ENCODE measurements at places on chromosomes 16 and 17. TPM values are rescaled to one million over a fixed set of nuclear protein-coding genes. Genes with fewer than 3 reads are reported as not detected.

The NPIPA5 gene
- 0.88 TPM for polyA plus RNA-seq

DNA sequence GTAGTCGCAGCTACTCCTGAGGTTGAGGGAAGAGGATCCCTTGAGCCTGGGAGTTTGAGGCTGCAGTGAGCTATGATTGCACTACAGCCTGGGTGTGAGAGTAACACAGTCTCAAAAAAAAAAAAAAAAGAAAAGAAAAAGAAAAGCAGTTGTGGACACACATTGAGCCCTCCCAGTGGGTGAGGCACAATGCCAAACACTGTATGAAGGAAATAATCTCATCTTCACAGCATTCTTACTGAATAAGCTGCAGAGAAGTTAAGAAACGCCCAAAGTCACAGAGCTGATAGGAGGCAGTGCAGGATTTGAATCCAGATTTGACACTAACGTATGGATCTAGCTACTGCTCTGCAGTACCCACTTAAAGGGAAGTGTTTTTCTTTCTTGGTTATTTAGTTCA, 5.9 kb upstream of the LYZL6 start:
- H3K27ac ChIP-seq: no peak overlapping the region
- H3K4me3 ChIP-seq: no peak overlapping the region
- DNase-seq: no peak
- no peaks in the 10 kb centered on the region for H3K27me3 ChIP-seq

DNA sequence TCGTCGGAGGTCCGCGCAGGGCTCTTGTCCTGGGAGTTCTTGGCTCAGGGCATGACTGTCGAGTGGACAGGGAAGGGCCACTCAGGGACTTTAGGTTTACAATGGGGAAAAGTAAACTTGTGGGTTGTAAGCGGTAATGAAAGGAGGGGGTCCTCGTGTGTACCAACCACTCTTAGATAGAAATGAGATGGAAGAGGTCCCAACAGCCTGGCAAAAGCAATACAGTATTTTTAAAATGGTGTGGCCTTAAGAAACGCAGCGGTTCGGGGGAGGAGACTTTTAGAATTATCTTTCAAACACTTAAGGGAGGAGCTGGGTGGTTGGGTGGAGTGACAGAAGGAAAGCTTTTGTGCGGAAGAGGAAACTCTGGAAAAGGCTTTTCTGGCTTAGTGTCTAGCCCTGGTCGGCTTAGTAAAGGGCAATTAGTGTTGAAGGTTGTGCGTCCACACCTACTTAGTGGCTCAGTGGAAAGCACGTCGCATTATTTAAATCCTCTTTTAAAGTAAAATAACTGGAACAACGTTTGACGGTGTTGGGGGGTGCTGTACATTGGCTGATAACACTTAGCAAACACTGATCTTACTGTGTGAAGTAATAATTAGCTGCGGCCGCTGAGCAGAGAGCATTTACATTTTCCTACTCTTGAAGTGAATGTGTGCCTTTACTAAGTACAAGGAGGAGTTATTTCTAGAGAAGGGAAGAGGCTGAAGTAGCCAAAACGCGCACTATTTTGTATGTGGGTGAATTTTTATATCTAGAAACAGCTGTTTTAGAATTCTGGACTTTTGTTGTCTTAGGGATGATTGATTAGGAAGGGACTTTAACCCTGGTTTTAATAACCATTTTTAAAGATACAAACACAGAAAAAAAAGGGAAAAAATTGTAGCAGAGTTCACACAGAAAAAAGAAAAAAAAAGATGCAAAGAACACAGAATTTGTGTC, 1.0 kb downstream of the WSB1 start:
- H3K36me3 ChIP-seq: no peaks in the 10 kb centered on the region

- no peak overlapping the region for H3K4me3 ChIP-seq
- no peaks in the 10 kb centered on the region for H3K36me3 ChIP-seq
- no peaks in the 10 kb centered on the region for H3K4me1 ChIP-seq
- H3K27me3 ChIP-seq: no peaks in the 10 kb centered on the region
Measured at GRCh38 chr16:17328932-17329331, 141.8 kb downstream of the XYLT1 start.

The CCL1 gene
- not detected for polyA plus RNA-seq

GRCh38 chr17:10266296-10266876, 68.0 kb upstream of the GAS7 start:
- H3K27me3 ChIP-seq: no peaks in the 10 kb centered on the region
- H3K36me3 ChIP-seq: no peaks in the 10 kb centered on the region
- H3K4me1 ChIP-seq: no peaks in the 10 kb centered on the region

The SLC13A2 gene
- 69.0 TPM for polyA plus RNA-seq

DNA sequence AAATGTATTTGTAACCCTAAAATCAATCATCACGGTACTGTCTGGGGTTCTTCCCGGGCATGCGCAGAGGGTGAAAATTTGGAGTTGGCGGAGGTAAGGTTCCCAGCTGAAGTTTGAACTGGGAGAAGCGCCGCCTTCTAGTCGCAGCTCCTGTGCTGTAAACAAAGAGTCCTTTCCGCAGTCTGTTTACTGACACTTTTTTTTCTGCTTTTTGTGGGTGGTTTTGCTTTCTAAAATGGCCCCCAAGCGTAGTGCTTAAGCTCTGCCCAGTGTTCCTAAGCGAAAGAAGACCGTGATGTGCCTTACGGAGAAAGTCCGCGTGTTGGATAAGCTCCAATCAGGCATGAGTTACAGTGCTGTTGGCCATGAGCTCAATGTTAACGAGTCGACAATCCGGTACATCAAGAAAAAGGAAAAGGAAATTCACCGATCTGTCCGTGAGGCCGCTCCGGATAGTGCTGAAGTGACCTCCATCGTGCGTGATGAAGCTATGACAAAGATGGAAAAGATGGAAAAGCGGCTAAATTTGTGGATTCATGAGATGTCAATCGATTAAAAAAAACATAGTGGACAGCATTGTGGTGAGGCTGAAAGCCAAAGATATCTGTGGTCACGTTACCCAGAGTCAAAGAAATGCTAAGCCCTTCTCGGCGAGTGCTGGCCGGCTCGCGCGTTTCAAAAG, 570 bp upstream of the CFDP1 start:
- DNase-seq: no peak
- H3K4me1 ChIP-seq: peaks cover 5% of the 10 kb centered on the region
- no peaks in the 10 kb centered on the region for H3K36me3 ChIP-seq
- peak overlapping the region; percentile 99 for H3K4me3 ChIP-seq

DNA sequence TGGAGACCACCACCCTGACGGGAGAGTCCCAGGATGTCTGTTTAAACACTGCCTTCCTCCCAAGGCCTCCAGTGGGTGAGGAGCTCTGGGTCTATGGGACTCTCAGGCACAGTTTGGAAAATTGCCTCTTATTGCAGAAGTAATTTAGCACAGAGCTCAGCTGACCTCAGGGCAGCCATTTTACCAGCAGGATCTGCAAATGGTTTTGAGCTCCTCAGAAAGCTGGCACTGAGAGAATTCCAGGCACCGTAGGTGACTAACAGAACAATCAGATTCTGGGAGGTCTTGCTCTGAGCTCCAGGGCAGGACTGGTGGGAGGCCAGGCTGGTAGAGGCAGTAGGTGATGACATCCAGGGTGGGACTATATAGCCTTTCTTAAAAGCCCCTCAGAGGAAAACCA, 17.3 kb upstream of the C16orf74 start:
- no peak overlapping the region for H3K27ac ChIP-seq
- no peaks in the 10 kb centered on the region for H3K27me3 ChIP-seq
- H3K4me3 ChIP-seq: no peak overlapping the region
- no peak for DNase-seq
- no peaks in the 10 kb centered on the region for H3K36me3 ChIP-seq

The MPP2 gene
- 2.7 TPM for polyA plus RNA-seq

DNA sequence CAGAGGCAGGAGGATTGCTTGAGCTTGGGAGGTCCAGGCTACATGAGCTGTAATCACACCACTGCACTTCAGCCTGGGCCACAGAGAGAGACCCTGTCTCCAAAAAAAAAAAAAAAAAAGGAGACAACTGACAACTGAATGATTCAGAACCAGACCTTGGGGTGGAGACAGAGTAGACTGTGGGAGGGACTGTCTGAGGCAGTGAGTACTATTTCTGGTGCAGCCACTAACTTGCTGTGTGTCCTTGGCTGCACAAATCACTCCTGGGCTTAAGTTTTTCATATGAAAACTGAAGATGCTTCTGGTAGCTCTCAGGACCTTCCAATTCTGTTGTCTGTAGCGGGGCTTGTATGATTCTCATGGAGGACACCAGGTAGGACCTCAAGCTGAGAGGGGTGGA, 5.8 kb downstream of the ASB16 start:
- DNase-seq: no peak
- H3K27ac ChIP-seq: no peak overlapping the region
- H3K27me3 ChIP-seq: no peaks in the 10 kb centered on the region
- H3K4me1 ChIP-seq: no peaks in the 10 kb centered on the region
- H3K4me3 ChIP-seq: no peak overlapping the region

The KRTAP9-1 gene
- not detected for polyA plus RNA-seq

DNA sequence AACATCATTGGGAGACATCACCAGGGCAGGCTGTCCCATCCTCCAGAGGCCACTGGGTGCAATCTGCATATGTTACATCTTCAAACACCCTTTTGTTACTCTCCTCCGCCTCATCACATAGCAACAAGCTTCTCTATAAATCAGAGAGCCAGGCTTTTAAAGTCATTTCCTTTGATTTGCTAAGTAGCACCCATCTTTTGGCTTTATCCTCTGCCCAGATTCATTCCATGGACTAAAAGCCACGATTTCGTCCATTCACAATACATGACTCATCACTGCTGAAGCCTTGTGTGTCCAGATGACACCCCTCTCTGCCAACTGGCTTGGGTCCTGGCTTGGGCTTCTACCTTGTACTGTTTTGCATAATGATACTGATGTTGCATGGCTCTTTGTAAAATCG, 2.0 kb upstream of the KRT38 start:
- DNase-seq: no peak
- no peaks in the 10 kb centered on the region for H3K27me3 ChIP-seq
- no peak overlapping the region for H3K4me3 ChIP-seq

- no peaks in the 10 kb centered on the region for H3K27me3 ChIP-seq
- peak; percentile 4 for DNase-seq
- no peaks in the 10 kb centered on the region for H3K36me3 ChIP-seq
- H3K27ac ChIP-seq: no peak overlapping the region
- no peak overlapping the region for H3K4me3 ChIP-seq
- H3K4me1 ChIP-seq: no peaks in the 10 kb centered on the region
Measured at GRCh38 chr17:8052256-8053252, 13.7 kb downstream of the ALOX15B start.

- no peak for DNase-seq
- no peak overlapping the region for H3K27ac ChIP-seq
- no peaks in the 10 kb centered on the region for H3K27me3 ChIP-seq
- no peak overlapping the region for H3K4me3 ChIP-seq
- no peaks in the 10 kb centered on the region for H3K36me3 ChIP-seq
- no peaks in the 10 kb centered on the region for H3K4me1 ChIP-seq
Measured at GRCh38 chr17:72501404-72502370, 380.9 kb downstream of the SOX9 start.

GRCh38 chr17:21042458-21043295, at the start of gene USP22:
Gene USP22 (minus strand): TSS chr17:21043011. CDS start chr17:21042835, 176 bp downstream.
- no peak for DNase-seq
- no peaks in the 10 kb centered on the region for H3K27me3 ChIP-seq

The NOG gene
- polyA plus RNA-seq: 0.34 TPM

GRCh38 chr17:2459917-2460271, 51.8 kb downstream of the METTL16 start:
- peaks cover 34% of the 10 kb centered on the region for H3K36me3 ChIP-seq
- no peaks in the 10 kb centered on the region for H3K4me1 ChIP-seq
- no peak for DNase-seq
- no peak overlapping the region for H3K4me3 ChIP-seq

DNA sequence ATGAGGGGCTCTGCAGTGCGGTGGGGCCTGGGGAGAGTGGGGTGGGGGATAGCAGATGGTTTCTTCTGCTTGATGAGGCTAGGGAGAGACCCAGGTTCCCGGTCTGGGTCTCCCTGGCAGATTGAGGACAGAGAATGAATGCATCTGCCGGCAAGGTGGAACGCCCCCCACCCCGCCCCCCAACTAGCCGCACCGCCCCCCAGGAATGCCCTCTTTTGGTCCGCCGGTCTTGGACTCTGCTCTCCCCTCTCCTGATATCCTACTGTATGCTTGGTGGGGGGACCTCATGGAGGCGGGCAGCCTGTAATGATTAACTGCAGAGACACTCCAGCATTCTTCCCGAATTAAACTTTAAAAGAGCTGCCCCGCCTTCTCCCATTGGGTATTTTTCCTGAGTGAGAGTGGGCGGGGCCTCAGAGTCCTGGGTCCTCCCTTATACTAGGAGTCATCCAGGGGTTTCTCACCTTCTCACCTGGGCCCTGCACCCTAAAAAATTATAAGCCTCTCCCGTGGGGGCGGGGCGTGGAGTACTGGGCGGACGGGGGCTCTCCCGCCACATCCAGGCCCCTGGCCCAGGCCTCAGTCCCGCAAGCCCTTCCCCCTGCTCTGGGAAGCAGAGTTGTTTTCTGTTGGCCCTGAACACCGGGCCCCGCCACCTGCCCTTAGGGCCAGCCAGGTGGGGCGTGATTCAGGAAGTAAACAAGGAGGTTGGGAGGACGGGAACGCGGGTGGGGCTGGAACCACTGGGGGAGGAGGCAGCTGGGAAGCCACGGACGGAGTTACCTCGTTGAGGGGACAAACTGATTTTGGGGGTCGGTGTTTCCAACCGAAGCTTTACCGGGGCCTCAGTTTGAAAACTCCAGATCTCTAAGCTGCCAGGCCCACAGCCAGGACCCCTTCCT, 1.5 kb downstream of the GRB7 start:
- no peaks in the 10 kb centered on the region for H3K27me3 ChIP-seq
- peaks cover 7% of the 10 kb centered on the region for H3K4me1 ChIP-seq
- peak overlapping the region; percentile 77 for H3K4me3 ChIP-seq
- peak overlapping the region; percentile 94 for H3K27ac ChIP-seq
- H3K36me3 ChIP-seq: peaks cover 21% of the 10 kb centered on the region
- DNase-seq: peak; percentile 93

GRCh38 chr16:25031441-25032307, 16.5 kb upstream of the ARHGAP17 start:
- no peaks in the 10 kb centered on the region for H3K36me3 ChIP-seq
- H3K27ac ChIP-seq: peak overlapping the region; percentile 67
- peak; percentile 99 for DNase-seq

- H3K36me3 ChIP-seq: no peaks in the 10 kb centered on the region
- no peak overlapping the region for H3K4me3 ChIP-seq
- H3K4me1 ChIP-seq: no peaks in the 10 kb centered on the region
- no peaks in the 10 kb centered on the region for H3K27me3 ChIP-seq
- no peak overlapping the region for H3K27ac ChIP-seq
Measured at GRCh38 chr16:13120091-13120490, 218.7 kb downstream of the SHISA9 start.

GRCh38 chr17:30341703-30342249, 7.9 kb upstream of the TMIGD1 start:
- DNase-seq: no peak
- H3K36me3 ChIP-seq: no peaks in the 10 kb centered on the region
- no peak overlapping the region for H3K4me3 ChIP-seq
- no peak overlapping the region for H3K27ac ChIP-seq
- H3K27me3 ChIP-seq: no peaks in the 10 kb centered on the region
- peaks cover 37% of the 10 kb centered on the region for H3K4me1 ChIP-seq
